ENCODE measurements at places on chromosomes 13 and 19. TPM values are rescaled to one million over a fixed set of nuclear protein-coding genes. Genes with fewer than 3 reads are reported as not detected.

- peak; percentile 78 for DNase-seq
- H3K36me3 ChIP-seq: peaks cover 9% of the 10 kb centered on the region
- H3K4me3 ChIP-seq: peak within 1 kb of the TSS; percentile 83
- peak within 1 kb of the TSS; percentile 88 for H3K27ac ChIP-seq
These were observed at the start of gene KATNAL1 for GRCh38 chr13:30307194-30307970. TSS of gene KATNAL1 (minus strand) at chr13:30307551. CDS start at chr13:30283777, 23,774 bp downstream.

- DNase-seq: no peak
- peaks cover 34% of the 10 kb centered on the region for H3K4me1 ChIP-seq
- H3K4me3 ChIP-seq: peak overlapping the region; percentile 95
- peak overlapping the region; percentile 96 for H3K27ac ChIP-seq
These were observed 758 bp upstream of the ZNF888 start for GRCh38 chr19:52923778-52924593.

DNA sequence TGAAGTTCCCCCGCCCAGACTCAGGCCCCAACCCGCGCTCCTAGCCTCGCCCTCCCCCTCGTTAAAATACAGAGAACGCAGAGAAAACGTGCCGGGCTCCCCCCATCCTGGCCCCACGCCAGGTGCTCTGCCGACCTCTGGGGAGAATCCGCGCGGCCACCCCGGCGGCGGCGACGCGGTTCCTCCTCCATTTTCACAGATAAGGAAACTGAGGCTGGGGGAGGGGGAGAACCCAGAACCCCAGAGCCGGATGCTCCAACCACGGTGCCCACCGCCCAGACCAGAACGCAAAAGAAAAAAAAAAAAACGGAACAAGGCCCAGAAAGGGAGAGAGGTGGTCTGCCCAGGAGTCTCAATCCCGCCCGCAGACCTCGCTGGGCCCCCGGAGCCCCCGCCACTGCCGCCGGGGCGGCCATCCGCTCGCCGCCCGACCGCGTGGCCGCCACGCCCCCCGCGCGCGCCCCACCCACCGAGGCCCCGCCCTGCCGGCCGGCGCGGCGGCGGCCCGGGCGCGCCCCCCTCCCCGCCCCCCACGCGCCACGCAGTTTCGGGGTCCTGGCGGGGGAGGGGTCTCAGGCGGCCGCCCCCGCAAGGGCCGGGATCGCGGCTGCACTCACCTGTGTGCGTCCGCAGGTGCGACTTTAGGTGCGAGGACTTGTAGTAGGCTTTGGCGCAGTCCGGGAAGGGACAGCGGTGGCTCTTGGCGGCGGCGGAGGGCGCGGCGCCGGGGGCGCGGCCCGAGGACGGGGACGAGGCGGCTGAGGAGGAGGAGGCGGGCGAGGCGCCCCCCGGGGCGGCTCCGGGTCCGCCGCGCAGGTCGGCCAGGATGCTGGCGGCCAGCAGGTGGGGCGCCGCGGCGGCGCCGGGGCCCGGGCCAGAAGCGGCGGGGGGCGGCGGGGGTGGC lies 703 bp downstream of the KLF16 start:
- H3K36me3 ChIP-seq: peaks cover 10% of the 10 kb centered on the region
- H3K4me1 ChIP-seq: peaks cover 57% of the 10 kb centered on the region
- peak overlapping the region; percentile 92 for H3K27ac ChIP-seq
- no peaks in the 10 kb centered on the region for H3K27me3 ChIP-seq

- no peak overlapping the region for H3K4me3 ChIP-seq
- no peak for DNase-seq
- H3K27ac ChIP-seq: peak overlapping the region; percentile 66
These were observed 22.3 kb downstream of the SLC7A1 start for GRCh38 chr13:29573190-29573589.

- H3K36me3 ChIP-seq: no peaks in the 10 kb centered on the region
- H3K27ac ChIP-seq: no peak overlapping the region
- no peak for DNase-seq
These were observed 91.5 kb upstream of the WASF3 start for GRCh38 chr13:26465954-26466353.

DNA sequence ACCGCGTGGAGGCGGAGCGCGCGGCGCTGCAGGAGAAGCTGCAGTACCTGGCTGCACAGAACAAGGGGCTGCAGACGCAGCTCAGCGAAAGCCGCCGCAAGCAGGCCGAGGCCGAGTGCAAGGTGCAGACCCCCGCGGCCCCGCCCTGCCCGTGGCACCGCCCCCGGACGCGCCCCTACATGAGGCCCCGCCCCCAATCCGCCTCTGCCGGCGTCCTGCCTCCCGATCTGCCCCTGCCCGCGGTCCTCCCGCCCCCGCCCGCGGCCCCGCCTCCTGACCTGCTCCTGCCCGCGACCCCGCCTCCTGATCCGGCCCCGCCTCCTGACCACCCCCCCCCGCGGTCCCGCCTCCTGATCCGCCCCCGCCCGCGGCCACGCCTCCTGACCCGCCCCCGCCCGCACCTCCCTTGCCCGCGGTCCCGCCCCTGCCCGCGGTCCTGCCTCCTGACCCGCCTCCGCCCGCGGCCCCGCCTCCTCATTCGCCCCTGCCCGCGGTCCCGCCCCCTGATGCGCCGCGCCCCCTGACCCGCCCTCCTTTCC lies 11.7 kb downstream of the PRR36 start:
- no peak overlapping the region for H3K27ac ChIP-seq
- peaks cover 40% of the 10 kb centered on the region for H3K27me3 ChIP-seq
- peak overlapping the region; percentile 48 for H3K4me3 ChIP-seq
- DNase-seq: peak; percentile 74
- peaks cover 12% of the 10 kb centered on the region for H3K4me1 ChIP-seq

GRCh38 chr13:34667286-34668218 lies 274.5 kb upstream of the NBEA start:
- no peaks in the 10 kb centered on the region for H3K4me1 ChIP-seq
- H3K4me3 ChIP-seq: no peak overlapping the region
- no peak for DNase-seq
- no peaks in the 10 kb centered on the region for H3K36me3 ChIP-seq
- no peaks in the 10 kb centered on the region for H3K27me3 ChIP-seq

GRCh38 chr19:1540365-1540925 lies 16.6 kb downstream of the PLK5 start:
- H3K4me1 ChIP-seq: no peaks in the 10 kb centered on the region
- H3K36me3 ChIP-seq: no peaks in the 10 kb centered on the region
- no peak overlapping the region for H3K27ac ChIP-seq
- no peak for DNase-seq
- no peak overlapping the region for H3K4me3 ChIP-seq

GRCh38 chr13:32314271-32315237 lies 609 bp downstream of the ZAR1L start:
- peak overlapping the region; percentile 99 for H3K27ac ChIP-seq
- no peaks in the 10 kb centered on the region for H3K27me3 ChIP-seq
- DNase-seq: peak; percentile 84
- H3K4me1 ChIP-seq: peaks cover 44% of the 10 kb centered on the region
- peak overlapping the region; percentile 89 for H3K4me3 ChIP-seq

DNA sequence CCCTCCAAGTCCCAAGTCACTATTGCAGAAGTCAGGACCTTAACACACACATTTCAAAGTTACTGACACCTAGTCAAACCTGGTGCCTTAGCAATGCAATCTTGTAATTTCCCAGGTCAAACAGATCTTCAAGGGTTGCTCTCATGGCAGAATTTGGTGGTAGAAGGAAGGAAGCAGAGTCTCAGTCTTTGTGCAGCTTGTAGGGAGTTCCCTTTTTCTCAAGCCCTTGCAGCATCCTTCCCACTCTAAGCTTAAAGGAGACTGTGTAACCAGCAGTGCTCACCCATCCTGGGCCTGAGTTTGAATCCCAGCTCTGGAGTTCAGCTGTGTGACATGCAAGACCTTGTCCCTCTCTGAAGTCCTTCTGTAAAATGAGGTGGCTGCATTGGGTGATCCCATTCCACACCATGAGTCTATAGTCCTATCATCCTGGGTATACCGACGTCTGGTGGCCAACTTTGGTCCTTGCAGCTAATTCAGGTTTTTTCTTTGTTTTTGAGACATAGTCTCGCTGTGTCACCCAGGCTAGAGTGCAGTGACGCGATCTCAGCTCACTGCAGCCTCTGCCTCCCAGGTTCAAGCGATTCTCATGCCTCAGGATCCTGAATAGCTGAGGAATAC lies 9.8 kb downstream of the SIGLEC10 start:
- DNase-seq: peak; percentile 53
- H3K36me3 ChIP-seq: peaks cover 8% of the 10 kb centered on the region
- H3K27me3 ChIP-seq: peaks cover 3% of the 10 kb centered on the region

DNA sequence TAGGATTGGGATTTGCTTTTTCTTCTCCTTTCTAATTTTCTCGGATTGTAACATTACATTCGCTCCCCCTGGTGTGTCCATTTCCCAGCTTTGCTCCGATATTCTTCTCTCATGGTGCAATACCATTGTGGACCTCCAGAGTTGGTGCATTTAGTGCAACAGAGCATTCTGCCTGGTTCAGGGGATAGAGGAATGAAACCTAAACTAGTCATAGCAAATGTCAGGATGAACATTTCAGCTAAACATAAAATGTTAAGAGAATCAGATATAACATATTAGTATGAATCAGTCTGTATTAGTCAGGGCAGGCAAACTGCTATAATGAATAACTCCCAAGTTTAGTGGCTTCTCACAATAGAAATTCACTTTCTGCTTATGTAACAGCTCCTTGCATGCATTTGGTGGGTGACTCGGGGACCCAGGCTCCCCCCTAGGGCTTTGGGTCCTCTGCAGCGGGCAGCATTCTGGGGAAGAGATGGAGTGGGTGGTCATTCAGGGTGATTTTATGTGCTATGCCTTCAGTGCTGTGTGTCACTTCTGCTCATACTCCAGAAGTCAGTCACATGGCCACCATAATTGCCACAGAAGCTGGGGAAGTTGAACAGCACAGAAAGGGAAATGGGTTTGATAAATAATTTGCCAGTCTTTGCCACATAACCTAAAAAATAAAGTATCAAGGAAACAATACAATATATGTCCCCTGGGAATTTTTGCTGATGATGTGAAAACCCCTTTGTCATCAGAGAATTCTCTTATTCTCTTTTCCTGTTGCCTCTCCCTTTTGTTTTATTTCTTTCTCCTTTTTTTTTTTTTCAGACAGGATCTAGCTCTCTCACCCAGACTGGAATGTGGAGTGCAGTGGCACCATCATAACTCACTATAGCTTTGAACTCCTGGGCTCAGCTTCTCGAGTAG lies 111.0 kb downstream of the HSPH1 start:
- no peaks in the 10 kb centered on the region for H3K36me3 ChIP-seq
- DNase-seq: no peak
- peaks cover 15% of the 10 kb centered on the region for H3K27me3 ChIP-seq
- H3K4me1 ChIP-seq: peaks cover 7% of the 10 kb centered on the region
- H3K4me3 ChIP-seq: no peak overlapping the region
- H3K27ac ChIP-seq: no peak overlapping the region

DNA sequence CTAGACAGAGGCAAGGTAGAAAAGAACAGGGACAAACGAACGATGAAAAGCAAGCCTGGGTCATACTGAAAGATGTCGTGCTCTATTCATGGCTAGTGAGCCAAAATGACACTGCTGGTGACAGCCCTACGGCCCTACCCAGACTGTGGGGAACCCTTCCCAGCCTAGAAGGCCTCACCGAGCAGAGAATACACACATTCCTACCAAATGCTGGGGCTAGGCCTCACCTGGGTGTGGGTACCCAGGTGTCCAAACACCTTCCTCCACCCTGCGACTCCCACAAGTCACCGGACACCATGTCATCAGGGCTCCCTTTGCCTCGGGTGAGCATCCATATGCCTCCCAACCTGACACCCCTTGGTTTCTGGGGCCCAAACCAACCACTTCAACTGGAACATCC lies 85.3 kb upstream of the DOCK9 start:
- peaks cover 65% of the 10 kb centered on the region for H3K4me1 ChIP-seq
- no peaks in the 10 kb centered on the region for H3K27me3 ChIP-seq
- no peak for DNase-seq
- H3K4me3 ChIP-seq: no peak overlapping the region
- H3K36me3 ChIP-seq: peaks cover 43% of the 10 kb centered on the region

GRCh38 chr19:17079710-17080439 lies 4.3 kb downstream of the MYO9B start:
- peak overlapping the region; percentile 66 for H3K4me3 ChIP-seq
- DNase-seq: peak; percentile 68
- H3K36me3 ChIP-seq: peaks cover 49% of the 10 kb centered on the region
- H3K27ac ChIP-seq: peak overlapping the region; percentile 74
- H3K4me1 ChIP-seq: peaks cover 59% of the 10 kb centered on the region

DNA sequence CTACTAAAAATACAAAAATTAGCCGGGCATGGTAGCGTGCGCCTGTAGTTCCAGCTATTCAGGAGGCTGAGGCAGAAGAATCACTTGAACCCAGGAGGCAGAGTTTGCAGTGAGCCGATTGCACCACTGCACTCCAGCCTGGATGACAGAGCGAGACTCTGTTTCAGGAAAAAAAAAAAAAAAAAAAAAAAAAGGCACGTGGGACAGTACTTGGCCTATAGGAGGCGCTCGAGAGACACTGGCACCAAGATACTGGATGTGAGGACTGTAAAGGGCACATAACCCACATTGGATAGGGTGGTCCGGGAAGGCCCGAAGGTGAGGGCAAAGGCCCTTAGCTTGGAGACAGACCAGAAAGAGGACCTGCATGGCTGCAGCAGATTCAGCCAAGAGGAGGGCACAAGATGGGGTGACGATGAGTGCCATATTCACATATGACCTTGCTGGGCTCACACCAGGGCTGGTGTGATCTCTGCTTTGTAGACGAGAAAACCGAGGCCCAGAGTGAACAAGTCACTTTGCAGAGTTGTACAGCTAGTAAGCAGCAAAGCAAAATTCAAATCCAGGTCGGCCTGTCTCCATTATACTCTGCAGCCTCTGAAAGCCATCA lies 89.4 kb downstream of the DPF1 start:
- H3K4me3 ChIP-seq: no peak overlapping the region
- no peak overlapping the region for H3K27ac ChIP-seq
- no peaks in the 10 kb centered on the region for H3K27me3 ChIP-seq
- H3K36me3 ChIP-seq: no peaks in the 10 kb centered on the region
- DNase-seq: peak; percentile 51

- no peak for DNase-seq
- no peaks in the 10 kb centered on the region for H3K4me1 ChIP-seq
- H3K36me3 ChIP-seq: no peaks in the 10 kb centered on the region
- H3K27ac ChIP-seq: no peak overlapping the region
These were observed 153.7 kb upstream of the VSTM2B start for GRCh38 chr19:29372091-29372415.

- H3K4me1 ChIP-seq: no peaks in the 10 kb centered on the region
- no peaks in the 10 kb centered on the region for H3K36me3 ChIP-seq
- DNase-seq: no peak
- no peak overlapping the region for H3K27ac ChIP-seq
- H3K27me3 ChIP-seq: no peaks in the 10 kb centered on the region
- no peak overlapping the region for H3K4me3 ChIP-seq
These were observed 111.9 kb downstream of the EFNB2 start for GRCh38 chr13:106423530-106423929.

DNA sequence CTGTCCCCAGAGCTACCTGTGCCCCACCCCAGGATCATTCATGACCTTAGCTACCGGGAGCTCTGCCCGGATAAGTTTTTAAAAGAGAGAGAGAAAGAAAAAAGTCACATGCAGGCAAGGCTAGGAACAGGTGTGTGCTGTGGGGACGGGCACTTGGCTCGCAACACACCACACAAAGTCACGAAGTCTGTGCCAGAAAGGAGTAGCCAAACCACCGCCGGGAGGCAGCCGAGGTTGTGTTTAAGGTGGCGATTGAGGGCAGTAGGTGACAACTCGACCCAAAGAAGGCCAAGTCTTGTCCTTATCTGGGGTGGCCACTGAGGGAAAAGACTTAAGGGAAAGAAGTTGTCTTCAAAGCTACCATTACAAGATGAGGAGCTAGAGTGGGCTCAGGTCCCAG lies 4.6 kb upstream of the TSHZ3 start:
- no peak overlapping the region for H3K4me3 ChIP-seq
- no peak overlapping the region for H3K27ac ChIP-seq
- peaks cover 5% of the 10 kb centered on the region for H3K36me3 ChIP-seq
- H3K4me1 ChIP-seq: peaks cover 32% of the 10 kb centered on the region

GRCh38 chr13:23797276-23797903 lies 91.8 kb downstream of the MIPEP start:
- no peak overlapping the region for H3K27ac ChIP-seq
- no peak overlapping the region for H3K4me3 ChIP-seq

The FUT2 gene
- total RNA-seq: not detected

The FAM174C gene
- total RNA-seq: 57.1 TPM

The TEX101 gene
- total RNA-seq: not detected

The PROZ gene
- not detected for total RNA-seq

The ANKLE1 gene
- total RNA-seq: 13.8 TPM

Measured in activated CD8-positive, alpha-beta T cell treated with anti-CD3 and anti-CD28 coated beads, Interleukin-2, amount 10 ng/mL, durations not matched to agents 7 days and 5 days (primary cell).